Stimulated activated CD4-positive, alpha-beta T cell treated with anti-CD3 and anti-CD28 coated beads, Interleukin-2, amount 100 ng/mL, for 4 hours (primary cell): ENCODE measurements at places on chromosomes 3 and 15.

DNA sequence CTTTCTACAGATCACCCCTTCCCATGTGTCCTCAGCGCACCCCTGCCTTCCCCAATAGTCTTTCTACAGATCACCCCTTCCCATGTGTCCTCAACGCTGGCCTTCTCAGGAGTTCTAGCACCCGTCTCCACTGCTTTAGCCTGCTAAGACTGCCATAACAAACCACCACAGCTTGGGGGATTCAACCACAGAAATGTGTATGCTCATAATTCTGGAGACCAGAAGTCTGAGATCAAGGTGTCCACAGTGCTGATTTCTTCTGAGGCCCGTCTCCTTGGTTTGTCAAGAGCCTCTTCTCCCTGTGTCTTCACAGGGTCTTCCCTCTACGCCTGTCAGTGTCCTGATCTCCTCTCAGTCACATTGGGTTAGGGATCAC is 68.1 kb upstream of the CGNL1 start:
- no peak for DNase-seq

DNA sequence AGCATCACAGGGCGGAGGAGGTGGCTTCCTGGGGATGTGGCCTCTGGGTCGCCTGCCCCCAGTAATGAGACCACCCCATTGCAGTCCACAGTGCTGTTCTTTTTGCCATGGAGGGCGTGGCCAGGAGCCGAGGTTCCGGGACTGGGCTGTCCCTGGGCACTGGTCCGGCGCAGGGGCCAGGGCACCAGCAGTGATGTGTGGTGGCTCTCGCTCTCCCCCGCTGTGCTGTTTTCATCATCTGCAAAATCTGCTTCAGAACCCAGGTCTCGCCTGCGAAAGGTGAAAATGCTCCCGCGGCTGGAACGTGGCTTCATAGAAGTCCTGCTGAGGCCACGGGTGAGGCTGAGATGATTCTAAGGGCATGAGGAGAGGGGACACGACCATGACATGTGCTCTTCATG is 45.8 kb downstream of the SCN5A start:
- DNase-seq = no peak

- DNase-seq = no peak
Measured at GRCh38 chr3:152176241-152176640, 92.5 kb upstream of the MBNL1 start.

DNA sequence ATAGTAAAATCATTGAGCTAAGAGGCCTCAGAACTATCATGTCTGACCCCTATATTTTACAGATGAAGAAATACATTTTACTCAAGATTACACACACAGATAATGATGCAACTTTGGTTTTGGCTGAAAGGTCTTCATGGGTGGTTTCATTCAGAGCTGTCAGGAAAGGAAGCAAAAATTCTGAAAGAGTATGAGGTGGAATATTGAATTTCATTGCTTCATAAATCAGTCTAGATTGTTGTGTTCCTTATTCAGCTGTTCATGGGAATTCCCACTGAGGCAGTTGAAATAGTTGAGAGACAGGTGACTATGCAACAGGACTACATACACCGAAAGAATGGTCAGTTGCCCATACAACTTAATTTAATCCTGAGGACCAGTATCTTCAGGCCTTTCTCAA is 39.4 kb downstream of the CD200 start:
- no peak for DNase-seq

DNA sequence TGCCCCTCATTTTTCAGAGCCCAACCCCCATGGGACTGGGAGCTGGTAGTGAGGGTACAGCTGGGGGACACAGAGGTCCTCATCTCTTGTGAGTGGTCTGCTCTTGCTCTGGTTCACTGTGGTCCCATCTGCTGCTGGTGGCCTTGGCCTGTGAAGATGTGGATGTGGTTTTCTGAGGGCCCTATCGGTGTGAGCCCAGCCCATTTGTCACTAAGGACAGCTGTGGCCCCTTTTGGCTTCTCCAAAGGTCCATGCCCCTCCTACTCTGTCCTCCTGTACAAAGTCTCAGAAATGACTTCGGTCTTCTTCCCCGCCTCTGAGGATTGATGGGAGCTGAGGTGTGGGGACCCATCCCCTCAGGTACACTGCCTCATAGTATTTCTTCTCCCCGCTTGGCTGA is 21.0 kb downstream of the LIPC start:
- DNase-seq = no peak

DNA sequence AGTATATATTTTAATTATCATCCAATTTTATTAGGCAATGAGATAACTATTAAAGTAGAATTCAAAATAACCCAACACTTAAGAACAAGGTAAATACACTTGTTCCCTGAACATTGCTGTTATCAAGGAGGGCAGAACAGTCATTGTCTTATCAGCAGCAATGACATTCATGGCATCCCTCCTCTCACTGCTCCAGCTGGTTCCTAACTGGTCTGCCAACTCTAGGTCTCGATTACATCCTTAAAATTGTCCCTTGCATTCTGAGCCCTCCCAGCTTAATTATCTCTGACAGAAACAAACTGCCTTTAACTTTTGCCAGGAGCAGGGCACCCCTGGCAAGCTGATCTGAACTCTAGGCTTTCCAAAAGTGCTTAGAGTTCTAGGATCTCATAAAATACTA is 14.0 kb upstream of the DYNC1LI1 start:
- DNase-seq = no peak

DNA sequence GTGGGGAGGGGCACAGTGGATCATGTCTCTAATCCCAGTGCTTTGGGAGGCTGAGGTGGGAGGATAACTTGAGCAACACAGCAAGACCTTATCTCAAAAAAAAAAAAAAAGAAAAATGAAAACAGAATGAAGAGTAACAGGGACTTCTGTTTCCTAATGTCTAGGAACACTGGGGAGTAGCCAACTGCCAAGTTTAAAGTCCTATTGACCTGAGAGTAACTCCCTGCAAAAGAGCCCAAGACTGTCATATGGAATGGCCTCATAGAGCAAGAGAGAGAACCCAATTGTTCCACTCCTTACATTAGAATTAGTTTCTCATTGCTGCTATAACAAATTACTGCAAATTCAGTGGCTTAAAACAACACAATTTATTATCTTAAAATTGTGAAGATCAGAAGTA is 881.4 kb upstream of the ROBO1 start:
- DNase-seq = no peak

DNA sequence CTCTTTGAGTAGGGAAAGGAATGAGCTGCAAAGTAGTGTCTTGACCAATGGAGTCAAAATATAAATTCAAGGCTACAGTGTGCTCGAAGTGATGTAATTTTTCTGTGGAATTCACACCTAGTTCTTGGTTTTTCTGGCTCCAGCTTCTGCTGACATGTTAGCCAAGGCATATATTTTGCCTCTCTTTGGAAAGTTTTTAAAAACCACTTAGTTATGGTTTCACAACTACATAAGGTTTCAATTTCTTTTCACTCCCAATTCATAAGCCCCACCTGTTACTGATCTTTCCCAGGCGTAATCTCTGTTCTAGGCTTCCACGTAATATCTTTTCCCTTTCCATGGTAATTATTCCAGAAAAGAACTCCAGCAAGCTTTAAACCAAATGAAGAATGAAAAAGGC is 46.9 kb downstream of the GADL1 start:
- no peak for DNase-seq

- no peak for DNase-seq
Measured at GRCh38 chr3:158725348-158726011, 6.8 kb downstream of the RARRES1 start.

GRCh38 chr15:70210528-70210927 is 112.8 kb upstream of the TLE3 start:
- DNase-seq = no peak

DNA sequence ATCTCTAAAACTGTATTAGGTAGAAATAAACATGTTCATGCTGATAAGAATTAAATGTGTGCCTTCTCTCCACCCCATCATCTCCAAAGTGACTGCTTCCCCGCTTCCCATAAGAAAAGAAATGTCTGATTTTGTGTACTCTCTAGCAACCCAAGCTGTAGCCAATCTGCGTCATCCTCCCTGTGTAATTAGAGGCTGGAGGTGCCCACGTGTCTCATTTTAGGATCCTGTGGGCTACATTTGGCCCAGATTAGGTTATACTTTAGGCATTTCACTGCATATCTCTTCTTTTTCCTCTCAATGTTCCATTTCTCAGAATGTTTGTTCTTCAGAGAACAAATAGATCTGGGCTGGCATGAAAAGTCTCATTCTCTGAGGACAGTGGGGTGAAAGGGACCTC is 19.3 kb upstream of the ZNF148 start:
- no peak for DNase-seq

DNA sequence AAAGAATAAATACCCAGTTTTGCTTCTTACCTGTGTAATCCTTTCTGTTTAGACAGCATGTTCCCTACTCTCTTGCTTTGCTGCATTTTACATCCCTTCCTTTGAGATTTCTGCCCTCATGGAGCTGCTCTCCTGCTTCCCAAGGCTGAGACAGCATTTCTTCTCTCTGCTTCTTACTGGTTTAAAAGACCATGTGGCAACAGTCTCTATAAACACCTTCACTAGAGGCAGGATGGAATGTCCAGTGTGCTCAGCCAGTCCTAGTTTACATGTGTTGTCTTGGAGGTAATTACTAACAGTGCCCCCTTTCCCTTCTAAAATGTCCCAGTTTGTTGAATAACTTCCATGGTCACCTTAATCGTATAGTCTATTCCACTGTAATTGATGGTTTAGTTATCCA is 262.3 kb downstream of the CNTN3 start:
- no peak for DNase-seq

DNA sequence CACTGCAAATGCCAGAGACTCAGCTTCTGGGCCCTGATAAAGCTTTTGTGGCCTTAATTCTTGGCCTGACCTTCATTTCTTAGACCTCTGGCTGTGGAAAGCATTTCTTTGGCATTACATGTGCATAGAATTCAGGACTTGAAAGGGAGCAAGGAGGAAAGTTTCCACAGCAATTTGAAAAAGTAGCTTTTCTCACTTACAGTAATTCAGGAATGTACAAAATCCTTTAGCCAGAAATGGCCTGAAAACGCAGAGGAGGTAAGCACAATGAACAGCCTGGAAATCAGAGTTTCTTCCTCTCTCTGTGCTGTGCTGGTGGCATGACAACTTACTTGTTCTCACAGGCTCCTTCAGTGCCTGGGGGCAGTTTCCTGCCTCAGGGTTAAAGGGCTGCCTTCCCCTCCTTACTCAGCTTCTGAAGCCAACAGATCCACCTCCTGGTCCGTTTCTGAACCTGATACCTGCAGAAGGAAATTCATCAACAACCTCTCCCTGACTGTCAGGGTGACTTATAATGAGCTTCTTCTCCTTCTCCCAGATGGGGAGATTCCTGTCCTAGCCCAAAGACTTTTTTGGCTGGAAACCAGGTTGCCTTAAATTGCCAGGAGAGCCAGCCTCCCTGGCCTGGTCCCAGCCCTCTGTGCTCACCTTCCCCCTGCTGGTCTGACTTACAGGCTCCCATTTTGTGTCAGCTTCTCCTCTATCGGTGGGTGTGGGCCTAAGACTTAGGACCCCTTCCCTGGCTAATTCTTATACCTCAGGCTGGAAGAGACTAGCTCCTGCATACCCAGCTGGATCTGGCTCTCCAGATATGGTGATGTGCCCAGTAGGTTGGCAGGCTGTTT is 102.3 kb downstream of the MYRIP start:
- DNase-seq = no peak

DNA sequence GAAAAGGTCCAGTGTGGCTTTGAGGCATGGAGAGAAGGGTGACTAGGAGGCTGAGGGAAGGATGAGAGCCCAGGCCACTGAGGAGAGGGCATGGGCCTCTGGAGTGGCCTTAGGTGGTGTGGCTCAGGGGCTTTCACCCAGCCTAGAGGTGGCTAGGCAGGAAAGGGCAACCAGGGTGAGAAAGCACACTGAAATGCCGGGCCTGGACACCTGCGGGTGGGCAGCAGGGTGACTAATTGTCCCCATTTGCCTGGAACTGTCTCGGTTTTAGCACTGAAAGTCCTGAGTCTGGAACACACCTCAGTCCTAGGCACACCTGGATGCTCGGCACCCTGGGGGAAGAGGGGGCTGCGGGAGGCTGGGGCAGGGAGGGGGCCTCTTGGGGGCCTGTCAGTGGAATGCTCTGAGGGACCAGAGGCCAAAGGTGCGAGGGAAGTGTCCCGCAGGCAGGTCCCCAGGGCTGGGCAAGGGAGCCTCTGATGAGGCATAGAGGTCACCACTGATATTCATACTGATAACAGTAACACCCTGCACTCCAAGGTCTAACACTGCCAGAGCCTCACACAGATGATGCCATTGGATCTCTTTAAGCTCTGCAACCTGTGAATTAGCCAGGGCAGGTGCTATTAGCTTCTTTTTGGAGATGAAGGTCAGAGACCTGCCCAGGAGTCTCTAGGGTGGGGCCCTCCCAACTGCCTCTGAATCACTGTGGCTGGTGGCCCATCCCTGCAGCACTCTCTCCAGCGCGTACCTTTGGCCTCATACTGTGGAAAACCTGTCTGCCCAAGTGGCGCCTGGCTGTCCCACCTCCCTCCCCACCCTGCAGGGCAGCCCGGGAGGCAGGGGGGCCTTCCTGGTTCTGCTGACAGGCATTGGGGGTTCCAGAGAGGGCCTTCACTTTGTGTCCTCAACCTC is 3.0 kb upstream of the PHGR1 start:
- DNase-seq = no peak

GRCh38 chr3:12230406-12230805 is 58.5 kb upstream of the PPARG start:
- no peak for DNase-seq

DNA sequence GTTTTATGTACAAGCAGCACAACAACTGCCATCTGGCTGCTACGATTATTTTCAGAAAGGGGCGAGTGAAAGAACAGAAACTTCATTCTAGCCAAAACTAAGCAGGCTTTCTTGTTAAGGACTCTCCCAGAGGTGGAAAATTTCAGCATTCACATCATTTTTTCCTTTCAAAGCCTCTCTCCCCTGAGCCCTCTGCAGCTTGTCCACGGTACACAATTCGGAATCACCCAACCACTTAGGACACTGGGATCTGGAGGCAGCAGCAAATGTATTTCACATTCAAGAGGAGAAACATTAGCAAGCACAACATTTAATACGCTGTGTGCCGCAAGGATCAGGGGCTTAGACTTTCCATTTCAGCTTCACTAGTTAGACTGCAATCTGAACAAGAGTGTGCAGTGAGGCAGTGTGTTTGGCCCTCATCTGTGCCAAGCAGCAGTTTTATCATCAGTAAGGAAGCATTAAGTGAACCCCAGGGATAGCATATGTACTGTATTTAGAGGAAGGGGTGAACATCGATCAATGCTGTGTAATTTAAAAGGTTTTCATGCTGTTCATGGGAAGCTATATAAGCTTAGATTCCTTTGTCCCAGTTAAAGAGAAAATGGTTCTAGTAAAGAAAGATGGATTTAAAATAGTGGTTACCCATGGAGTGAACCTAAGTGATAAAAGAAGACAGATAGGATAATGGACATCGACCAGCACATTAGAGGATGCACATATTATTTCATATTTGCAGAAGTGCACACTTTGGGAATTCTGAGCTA is 504.9 kb downstream of the TBL1XR1 start:
- DNase-seq = no peak

DNA sequence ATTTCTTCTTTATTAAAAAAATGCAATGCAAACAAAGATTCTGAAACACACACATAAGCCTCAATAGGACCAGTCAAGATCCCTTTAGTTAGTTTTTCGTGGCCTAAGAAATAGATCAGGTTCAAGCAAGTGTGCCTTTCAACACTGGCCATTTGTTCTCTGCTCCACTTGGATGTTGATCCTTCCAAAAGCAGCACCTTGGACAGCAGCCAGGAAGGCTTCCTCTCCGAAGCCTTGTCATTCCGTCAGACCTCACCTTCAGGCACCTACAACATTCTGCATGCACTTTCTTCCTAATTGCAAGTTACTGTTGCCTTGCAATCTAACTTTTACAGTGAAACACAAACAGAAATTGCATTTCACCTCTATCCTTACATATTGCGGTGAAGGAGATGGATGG is 155.9 kb upstream of the FEZF2 start:
- no peak for DNase-seq

- DNase-seq = no peak
Measured at GRCh38 chr3:148937467-148938255, 53.7 kb upstream of the GYG1 start.

GRCh38 chr3:47010111-47010712 is 30.7 kb downstream of the NBEAL2 start:
- no peak for DNase-seq
